ENCODE measurements at places on chromosomes 12 and 14.

DNA sequence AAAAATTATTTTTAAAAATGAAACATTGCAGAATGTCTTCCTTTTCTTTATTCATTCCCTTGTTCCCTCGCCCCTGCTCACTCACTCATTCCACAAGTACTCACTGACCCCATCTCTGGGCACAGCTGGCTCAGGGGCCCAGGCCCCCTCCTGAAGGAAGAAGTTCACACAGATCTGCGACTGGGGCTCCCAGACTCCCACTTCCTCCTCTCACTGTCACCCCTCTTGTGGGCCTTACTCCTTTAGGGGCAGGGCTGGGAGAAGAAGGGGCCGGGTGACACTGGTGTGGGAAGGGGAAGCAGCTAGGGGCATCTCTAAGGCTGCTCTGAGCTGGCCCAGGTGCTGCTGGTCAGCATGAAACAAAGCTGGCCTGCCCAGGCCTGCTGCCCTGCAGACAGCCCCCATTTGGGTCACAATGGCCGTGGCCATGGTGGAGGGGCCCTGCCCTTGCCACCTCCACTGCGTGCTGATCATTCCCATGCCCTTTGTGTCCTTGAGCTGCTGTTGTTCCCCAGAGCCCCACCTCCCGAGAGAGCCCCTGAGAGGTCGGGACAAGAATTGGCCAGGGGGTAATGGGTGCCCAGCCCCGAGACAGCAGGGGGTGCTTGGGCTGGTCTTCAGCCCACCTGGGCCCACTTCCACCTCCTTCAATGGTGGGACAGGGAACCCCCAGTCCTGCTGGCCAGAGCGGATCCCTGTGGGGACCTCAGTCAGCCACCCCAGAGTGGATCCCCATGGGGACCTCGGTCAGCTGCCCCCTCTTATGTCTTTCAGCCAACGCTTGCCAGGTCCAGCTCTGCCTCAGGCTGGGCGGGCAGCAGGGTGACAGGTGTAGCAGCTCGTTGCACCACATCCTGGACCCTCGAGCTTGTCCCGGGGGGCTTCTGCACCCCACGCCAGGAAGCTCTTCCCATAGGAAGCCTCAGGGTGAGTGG lies 212.4 kb upstream of the C14orf180 start:
- no peak for DNase-seq

DNA sequence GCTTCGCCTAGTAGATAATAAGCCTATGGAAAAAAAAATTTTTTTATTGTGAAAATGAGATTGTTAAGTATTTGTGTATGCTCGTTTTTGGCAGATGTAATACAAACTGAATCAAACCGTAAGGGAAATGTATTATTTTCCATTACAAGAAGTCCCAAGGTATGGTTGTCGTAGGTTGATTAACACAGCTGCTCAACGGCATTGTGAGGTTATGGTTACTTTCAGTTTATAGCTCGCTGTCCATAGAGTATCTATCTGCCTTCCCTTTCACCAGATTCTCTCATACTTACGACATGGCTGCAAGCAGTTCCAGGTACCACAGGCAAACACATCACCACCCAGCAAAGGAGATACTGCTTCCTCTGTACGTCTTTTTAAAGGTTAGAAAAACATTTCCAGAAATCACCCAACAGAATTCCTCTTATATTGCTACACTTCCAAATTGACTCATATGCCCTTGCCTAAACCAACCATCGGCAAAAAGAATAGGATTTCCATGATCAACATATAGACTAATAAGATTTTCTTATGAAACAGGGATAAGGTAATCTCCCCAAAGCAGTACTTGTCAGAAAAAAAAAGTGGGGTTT lies 338.6 kb downstream of the SYT1 start:
- no peak for DNase-seq

DNA sequence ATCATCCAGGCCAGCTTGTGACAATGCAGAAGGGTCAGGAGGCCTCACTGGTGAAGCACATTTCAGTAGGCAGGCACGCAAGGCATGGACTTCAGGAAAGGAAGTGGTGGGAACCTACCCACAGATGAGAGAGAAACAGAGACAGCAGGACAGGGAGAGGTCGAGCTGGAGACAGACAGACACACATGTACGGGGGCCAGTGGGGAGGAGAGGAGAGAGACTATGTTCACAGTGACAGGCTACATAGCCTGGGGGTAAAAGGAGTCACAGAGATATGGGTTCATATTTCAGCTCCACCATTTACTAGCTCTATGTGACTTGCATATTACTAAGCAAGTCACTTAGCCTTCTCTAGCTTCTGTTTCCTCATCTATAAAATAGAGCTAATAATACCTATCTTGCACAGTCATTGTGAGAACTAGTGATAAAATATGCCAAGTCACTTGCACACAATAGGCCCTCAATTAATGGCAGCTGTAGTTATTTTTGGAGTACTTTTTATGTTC lies 91.1 kb upstream of the FUT8 start:
- no peak for DNase-seq

DNA sequence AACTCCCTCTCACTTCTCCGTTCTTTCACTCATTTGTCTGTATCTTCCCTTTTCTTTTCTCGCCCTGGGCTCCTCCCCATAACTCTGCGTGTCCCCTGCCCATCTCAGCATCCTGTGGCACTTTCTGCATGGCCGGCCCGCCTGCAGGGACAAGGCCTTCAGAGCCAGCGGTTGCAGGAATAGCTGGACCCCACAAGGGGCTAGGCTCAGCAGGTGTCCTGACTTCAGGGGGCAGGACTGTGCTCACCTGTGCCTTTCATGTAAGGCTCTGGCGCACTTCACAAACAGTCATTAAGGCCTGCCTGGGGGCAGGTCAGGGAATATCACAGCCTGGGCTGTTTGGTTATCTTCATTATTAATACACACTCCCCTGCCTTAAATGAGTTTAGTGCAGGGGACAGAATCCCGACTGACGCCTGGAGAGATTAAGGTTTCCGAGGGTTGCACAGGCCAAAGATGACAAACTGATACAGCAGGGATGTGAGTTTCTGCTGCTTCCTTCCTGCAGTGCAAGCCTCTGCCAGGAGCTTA lies 768.8 kb upstream of the TBX3 start:
- no peak for DNase-seq

GRCh38 chr14:25389948-25390347 lies 340.0 kb upstream of the STXBP6 start:
- no peak for DNase-seq

DNA sequence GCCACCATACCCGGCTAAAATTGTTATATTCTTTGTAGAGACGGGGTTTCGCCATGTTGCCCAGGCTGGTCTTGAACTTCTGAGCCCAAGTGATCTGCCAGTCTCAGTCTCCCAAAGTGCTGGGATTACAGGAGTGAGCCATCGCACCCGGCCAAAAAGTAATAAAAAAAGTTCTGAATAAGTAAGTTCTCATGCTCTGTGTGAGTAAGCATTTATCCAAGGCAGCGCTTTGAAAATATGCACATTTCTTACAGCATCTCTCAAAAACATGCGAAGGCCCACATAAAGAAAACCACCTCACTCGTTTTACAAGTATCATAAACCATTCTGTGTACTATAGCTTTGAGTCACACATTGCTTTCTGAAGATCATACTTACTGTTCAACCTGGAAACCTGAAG lies 8.6 kb downstream of the GIT2 start:
- no peak for DNase-seq

- DNase-seq, result no peak
Measured at GRCh38 chr12:54497883-54498282, 331 bp downstream of the NCKAP1L start.

DNA sequence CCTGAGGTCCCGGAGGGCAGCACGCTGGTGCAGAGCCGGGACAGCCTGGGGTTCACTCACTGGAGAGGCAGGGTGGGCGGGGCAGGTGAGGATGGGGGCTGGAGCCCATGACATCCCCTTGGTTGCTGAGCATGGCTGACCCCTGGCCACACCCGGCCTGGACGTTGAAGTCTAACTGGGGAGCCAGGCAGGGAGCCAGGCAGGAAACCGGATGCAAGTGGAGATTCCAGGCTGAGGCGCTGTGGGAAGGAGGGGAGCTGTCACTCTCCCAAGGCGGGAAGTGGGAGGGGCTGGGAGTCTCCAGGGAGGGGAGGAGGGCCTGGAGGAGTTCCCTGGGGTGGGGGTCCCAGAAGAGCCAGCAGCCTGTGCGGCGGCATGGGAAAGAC lies 7.7 kb upstream of the INF2 start:
- DNase-seq, result peak; percentile 41

All from skeletal muscle cell (primary cell).